Ecto neural progenitor cell (in vitro differentiated cells): ENCODE measurements at places on chromosomes 11 and 22.

GRCh38 chr11:67260406-67260805 lies 5.9 kb upstream of the GRK2 start:
- DNase-seq, result no peak

DNA sequence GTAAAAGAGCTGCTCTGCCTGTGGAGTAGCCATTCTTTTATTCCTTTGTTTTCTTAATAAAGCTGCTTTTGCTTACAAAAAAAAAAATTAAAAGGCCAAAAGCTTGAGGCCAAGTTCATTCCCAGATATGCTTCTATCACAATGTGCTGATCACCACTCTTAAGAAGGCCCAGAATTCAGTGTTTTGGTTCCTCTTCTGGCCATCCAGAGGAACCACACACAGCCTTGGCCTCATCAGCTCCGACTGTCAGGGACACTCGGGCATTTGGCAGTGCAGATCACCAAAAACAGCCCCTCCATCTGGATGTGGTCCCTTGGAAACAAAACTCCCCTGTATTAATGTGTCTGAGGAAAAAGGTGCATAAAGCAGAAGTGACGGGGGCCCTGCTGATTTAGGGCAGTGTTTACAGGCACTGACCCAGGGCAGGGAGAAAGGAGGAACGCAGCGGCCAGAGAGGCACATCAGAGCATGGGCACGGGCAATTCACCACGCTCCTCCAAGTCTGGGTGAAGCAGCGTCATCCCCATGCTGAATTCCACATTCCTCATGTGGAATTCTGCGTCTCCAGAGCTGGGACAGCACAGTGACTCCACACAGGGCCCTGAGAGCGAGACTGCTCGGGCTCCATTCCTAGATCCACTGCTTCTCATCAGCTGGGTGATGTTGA lies 17.7 kb downstream of the POLDIP3 start:
- no peak for DNase-seq

DNA sequence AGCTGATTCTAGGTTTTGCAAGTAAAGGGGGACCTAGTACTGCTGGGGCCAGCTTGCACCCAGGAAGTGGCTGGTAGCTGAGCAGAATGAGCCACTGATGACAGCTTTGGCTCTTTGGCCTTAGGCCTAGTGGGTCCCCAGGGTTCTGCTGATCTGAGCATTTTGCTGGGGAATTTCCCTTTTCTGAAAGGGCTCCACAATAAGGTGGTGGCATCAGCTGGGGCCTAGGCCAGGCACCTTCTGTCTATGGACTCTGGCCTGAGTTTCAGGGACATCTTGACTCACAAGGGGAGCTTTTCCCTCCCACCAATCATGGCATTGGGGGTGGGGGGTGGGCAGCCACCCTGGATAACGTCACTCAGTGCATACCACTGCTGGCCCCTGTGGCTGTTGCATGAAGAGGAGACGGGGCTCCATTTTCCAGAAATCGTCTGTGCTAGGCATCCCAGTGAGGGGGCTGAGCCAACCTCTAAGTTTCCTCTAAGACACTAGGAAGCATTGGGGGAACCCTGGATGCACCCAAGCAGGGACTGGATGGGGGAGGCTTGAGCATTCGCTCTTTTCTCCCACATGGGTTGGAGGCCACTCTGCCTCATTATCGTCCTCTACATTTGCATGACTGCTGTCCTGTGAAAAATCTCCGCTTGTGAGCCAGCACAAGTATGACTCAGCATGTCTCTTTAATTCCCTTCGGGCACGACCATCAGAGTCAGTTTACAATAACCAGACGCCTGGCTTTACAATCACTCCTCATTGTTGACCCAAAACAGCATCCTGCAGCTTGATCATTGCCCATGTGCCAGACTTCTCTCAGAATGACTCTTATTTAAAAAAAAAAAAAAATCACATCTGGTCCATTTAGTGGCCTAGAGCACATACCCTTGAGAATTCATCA lies 145.0 kb upstream of the THY1 start:
- DNase-seq, result no peak

DNA sequence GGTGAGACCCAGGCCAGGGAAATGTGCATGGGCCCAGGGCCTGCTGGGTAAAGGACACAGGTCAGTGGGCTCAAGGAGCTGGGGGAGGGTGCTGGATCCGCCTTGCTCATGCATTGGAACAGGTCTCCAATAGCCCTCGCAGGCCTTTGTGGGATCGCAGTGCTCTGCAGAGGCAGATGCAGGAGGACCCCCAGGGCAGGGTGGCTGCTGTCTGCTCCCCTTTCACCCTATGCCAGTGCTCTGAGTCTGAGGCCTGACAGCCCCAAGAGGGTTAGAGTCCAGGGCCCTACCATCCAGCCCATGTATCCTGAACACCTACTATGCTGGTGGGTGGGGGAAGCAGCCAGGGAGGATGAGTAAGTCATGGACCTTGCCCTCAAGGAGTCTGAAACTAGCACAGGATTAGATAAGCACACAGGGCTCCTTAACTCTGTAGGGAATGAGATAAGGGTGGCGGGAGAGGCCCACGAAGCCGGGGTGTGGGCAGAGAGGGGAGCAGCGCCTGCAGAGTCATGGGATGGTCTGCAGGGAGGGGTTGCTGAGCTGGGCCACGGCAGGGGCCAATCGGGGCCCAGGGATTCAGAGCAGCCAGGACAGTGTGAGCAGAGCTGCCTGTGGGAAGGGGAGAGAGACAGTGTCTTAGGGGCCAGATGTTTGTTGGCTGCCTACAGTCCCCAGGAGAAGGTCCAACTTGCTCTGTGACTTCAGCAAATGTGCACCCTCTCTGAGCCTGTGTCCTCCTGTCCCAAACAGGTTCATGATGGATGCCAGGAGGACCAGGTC lies 10.5 kb upstream of the EHD1 start:
- DNase-seq, result no peak

GRCh38 chr22:17890245-17890671 lies 116.0 kb upstream of the BID start:
- DNase-seq, result no peak

DNA sequence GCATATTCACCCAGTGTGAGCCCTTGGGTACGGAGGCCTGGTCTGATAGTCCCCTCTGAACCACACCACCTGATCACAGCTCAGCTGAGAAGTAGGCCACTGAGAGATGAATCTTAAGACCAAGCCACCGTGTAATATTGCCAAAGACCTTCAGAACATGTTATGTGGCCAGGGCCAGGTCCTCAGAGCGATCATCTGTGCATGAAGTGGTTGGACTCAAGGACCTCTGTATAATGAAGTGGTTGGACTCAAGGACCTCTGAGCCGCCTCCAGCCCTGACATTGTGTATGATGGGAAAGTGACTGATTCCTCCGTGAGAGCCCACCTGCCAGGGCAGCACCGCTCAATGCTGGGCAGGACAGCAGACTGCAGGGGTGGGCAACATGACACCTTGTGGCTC lies 70.2 kb downstream of the TP53I11 start:
- DNase-seq, result no peak

DNA sequence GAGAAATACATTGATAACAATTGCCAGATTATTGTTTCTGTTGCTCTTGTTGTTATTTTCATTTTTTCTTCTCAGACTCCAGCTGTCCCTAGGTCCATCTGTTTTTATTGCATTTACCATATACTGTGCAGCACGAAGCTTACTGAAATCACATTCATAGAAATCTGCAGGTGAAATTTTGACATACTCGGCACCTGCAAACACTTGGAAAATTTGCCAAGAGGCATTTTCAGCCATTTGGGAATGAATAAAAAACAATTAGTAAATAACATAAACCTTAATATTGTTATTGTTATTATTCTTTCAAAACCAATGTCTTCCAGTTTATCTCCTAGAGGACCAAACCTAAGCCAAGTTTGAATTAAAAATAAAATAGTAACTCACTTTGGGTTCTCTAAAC lies 2357.2 kb downstream of the LRRC4C start:
- no peak for DNase-seq
